ENCODE measurements at places on chromosomes 4 and X.

- DNase-seq = no peak
Measured at GRCh38 chrX:41471786-41472185, 24.6 kb downstream of the NYX start.

DNA sequence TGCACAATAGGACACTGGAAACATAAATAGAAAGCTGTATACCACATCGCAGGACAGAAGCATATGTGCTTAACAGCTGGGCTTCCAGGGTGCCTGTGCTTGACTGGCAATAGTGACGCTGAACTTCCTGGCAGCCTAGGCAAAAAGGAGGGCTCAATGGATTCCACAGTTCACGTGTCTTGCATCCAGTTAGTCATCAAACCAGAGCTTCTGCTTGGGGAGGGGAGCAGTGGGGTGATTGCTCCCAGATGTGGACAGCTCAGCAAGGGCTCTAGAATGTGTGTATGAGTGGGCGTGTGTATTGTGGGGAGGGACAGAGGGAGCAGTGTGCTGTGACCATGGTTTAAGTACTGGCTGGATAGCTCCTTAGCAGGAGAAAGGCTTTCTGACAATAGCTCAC, 2.3 kb downstream of the PRRG3 start:
- DNase-seq = peak; percentile 63

DNA sequence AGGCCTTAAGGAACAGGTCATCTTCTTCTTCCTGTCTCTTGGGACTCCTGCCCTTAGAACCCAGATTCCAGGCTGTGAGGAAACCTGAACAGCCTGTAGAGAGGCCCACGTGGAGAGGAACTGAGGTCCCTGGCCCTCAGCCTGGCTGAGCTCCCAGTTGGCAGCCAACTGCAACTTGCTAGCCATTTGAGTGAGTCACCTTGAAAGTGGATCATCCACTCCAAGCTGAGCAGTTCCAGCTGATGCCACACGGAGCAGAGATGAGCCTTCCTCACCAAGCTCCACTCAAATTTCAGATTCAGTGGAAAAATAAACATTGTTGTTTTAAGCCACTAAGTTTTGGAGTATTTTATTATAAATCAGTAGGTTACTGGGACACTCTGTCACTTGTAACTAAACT, 392.5 kb downstream of the BCOR start:
- peak; percentile 44 for DNase-seq

DNA sequence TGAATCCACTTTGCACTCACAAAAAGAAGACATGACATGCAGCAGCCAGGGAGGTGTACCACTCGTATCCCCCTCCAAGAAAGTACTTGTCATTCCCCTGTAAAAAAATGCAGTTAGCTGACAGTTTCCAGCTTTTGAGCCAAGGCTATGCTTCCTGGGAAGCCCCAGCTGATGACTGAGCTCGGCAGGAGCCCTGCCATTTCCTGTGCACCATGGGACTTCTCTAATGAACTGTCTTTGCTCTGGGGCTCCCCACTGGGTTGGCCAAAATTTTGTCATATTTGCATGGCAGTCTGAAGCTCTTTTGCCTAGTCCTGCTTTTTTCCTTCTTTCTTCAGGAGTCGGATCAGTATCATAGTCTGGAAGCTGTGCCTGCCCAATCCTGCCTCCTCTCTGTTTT, 104.5 kb upstream of the MAOA start:
- DNase-seq = no peak

GRCh38 chr4:183249854-183250253, 70.2 kb downstream of the CLDN22 start:
- peak; percentile 45 for DNase-seq

- DNase-seq = no peak
Measured at GRCh38 chr4:184351560-184352451, 122.5 kb downstream of the IRF2 start.

DNA sequence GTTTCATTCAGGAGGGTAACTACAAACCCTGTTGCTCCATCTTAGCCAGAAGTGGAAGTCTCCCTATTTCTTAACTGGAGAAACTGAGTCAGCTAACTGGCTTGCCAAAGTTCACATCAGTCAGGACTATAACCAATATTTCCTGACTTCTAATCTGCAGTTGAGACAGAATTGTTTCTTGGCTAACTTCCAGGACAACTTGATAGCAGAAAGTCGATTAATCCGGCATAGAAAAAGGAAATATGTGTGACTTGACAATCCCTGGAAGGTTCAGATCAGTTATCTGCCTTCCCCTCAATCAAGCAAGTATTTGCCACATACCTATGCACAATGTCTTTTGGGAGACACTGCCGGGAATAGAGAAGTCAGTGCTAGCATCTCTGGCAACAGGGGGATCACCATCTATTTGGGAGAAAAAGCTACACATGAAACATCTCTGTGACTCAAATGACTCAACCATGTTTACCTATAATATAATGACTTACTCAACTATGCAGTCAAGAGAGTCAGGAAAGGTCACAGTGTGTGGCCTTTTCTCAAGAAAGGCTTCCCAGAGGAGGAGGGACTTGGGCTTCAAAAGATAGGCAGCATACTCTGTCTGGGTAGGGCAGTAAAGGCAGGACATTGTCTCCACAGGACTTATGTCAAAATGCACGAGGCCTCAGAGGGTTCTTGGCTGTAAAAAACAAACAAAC, 12.4 kb upstream of the LONRF3 start:
- no peak for DNase-seq

- DNase-seq = peak; percentile 86
Measured at GRCh38 chr4:137333031-137333430, 199.3 kb downstream of the PCDH18 start.

DNA sequence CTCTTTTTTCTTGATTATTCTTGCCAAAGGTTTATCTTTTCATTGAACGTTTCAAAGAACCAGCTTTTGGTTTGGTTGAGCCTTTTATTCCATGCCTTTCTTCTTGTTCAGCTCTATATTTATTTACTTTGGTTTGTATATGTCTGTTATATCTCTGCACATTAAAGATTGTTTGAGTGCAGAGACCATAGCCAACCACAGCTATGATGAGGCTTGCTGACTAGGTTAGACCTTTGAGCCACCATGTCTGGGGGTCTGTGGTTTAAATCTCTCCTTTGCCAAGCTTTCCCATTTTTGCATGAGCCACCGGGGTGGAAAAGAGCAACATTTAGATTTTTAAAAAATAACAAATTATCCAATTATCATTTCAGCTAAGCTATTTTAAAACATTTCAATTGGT, 96.1 kb downstream of the NHS start:
- no peak for DNase-seq

DNA sequence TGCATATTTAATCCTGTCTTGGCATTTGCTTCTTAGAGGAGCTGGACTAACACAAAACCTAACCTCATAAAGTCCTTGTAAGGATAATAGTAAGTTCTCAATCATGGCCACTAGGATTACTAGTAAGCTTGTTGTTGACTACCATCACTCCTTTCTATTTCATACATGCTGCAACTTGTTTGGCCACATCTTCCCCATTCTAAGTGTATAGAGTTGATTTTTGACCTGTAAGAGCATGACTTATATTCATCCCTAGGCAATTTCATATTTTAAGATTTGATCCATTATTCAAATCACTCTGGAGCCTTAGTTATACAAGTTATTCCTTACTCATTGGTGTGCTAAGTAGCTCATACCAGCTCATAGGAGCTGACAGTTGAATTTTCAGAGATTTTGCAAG, 109.4 kb downstream of the EFHC2 start:
- no peak for DNase-seq

DNA sequence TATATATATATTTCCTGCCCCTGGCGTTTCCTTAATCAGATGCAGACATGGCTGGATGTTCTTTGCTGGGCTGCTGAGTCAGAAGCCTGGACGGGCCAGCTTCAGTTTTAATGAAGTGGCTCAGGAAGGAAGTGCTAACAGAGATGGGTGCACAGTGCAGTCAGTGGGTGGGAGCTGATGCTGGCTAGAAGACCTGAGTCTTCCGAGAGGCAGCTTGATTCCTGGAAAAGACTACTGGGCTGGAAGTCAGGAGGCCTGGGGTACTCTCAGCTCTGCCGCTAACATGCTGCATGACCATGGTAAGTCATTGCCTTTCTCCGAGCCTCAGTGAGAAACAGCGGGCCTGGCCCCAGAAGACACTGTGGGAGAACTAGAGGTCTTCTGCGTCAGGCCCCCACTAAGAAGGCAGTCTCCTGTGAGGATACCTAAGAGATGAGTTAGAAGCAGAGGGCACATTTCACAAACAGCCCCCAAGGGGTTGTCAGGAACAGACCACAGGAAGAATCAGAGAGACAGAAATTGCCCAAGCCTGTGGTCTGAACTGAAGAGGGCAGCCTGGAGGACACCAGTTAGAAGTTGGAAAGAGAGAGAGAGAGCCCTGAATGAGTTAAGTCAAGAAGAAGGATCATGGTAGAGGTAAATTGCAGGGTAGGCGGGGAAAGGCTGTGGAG, 8.3 kb upstream of the CD40LG start:
- no peak for DNase-seq

DNA sequence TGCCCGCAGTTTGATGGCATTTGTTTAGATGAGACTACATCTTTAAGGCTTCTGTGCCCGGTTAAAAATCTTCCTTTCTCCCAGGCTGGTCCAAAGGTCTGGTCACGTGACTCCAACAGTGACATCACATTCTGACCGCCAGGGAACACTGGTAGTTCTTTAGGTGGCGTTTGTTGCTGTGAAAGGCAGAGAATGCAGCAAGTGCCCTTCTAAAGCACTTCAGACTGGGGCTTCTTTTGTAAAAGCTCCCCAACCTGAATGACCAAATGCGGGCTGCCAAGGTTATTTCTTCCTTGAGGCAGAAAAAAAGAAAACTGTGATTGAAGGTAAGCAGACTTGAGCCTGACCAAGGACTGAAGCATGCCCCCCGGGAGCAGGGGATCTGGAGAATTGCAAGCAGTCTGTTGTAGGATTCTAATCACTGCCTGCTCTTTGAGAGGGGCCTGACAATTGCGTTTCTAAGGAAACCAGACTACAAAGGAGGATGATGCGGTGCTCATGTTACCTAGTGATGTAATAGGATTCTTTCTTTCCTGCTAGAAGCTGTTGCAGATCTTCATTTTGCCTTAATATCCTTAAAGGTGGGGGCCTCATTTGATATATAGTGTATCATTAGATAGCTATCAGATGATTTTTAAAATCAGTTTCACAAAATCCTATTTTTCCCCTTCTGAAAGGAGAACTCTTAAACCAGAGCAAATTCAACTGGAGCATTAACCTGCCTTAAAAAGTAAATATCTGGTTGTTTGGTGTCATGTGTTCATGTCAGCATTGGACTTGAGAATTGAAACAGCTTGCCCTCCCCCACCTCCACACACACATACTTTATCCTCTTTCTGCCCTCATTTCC, 133.1 kb downstream of the AKAP4 start:
- DNase-seq = peak; percentile 60

GRCh38 chr4:36747277-36748129, 466.1 kb downstream of the DTHD1 start:
- no peak for DNase-seq

DNA sequence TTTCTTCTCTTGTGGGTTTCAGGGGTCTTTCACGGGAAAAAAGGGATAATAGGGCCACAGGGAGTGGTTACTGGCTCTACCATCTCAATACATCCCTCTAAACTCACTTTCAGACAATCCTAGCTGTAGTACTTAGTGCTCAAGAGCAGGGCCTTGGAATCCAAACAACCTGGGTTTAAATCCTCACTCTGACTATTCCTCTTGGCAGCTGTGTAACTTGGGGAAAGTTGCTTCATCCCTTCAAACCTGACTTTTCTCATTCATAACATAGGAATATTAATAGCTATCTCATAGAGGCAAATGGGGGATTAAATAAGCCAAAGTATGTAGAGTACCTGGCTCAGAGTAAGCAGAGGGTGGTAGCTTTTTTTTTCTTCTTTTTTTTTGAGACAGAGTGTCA, 32.4 kb downstream of the CCNG2 start:
- DNase-seq = peak; percentile 52

DNA sequence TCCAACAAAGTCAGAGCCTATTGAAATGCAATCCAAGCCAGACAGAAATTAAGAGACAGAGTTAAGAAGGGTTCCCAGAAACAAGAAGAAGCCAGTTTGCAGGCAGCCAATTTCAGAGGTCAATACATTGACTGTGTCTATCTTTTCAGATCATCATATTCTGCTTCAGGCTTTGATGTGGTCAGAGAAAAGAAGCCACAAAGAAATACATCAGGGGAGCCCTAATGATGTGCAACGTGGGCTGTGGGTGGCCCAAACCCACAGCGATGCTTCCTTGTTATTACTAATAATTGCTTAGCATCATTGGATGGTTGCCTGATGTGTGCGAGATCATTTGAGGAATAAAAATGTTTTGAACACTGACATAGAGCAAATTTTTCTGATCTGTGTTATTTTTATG, 99.0 kb upstream of the DUSP21 start:
- no peak for DNase-seq

GRCh38 chr4:134668237-134668636, 466.6 kb upstream of the PABPC4L start:
- no peak for DNase-seq

DNA sequence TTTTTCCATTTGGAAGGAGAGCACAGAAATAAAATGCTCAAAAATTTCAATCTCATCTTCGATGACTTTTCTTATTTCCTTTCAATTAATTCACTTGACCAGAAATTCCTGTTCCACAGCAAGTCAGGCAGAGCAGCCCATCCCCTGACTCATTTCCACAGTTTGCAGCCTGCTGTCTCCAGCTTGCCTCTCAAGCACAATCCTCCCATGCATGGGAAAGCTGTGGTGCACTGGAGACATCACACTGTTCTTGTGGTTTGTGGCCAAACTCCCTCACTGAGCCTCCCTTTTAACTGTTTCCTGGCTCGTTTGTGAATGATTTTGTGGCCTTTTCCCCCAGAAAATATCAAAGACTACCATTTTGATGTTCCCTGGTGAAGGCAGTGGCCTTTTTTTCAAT, 114.0 kb upstream of the ENPEP start:
- peak; percentile 24 for DNase-seq

DNA sequence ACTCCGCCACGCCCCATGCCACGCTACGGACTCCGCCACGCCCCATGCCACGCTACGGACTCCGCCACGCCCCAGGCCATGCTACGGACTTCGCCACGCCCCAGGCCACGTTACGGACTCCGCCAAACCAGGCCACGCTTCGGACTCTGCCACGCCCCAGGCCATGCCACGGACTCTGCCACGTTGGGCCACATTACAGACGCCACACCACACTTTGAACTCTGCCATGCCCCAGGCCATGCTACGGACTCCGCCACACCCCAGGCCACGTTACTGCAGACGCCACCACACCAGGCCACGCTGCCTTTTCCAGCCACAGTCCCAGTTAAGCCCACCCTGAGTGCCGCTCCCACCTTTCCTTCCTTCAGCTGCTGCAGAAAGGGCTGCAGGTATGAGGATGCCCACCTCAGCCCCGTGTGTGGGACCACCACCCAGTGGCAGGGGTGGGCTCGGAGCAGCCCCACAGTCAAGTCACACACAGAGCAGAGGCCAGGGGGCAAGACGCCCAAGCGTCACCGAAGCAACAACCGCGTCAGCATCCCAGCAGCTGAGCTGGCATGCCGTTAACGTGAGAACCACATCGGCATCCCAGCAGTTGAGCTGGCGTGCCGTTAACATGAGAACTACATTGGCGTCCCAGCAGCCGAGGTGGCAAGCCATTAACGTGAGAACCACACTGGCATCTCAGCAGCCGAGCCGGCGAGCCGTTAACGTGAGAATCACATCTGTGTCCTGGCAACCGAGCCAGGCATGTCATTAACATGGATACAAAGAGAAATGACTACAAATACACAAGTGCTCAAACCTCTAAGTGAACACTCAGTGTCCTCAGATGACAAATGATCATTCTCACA, 26.4 kb downstream of the GAK start:
- no peak for DNase-seq
